Uterus (tissue), 4 donors: ENCODE measurements at places on chromosomes 5 and 9. TPM values are rescaled to one million over a fixed set of nuclear protein-coding genes. Genes with fewer than 3 reads are reported as not detected.

Gene SRP19
- 59.0 TPM for total RNA-seq

GRCh38 chr5:135843571-135844337, 9.3 kb downstream of the SLC25A48 start:
- no peak for DNase-seq

Gene MLANA
- total RNA-seq, result not detected

DNA sequence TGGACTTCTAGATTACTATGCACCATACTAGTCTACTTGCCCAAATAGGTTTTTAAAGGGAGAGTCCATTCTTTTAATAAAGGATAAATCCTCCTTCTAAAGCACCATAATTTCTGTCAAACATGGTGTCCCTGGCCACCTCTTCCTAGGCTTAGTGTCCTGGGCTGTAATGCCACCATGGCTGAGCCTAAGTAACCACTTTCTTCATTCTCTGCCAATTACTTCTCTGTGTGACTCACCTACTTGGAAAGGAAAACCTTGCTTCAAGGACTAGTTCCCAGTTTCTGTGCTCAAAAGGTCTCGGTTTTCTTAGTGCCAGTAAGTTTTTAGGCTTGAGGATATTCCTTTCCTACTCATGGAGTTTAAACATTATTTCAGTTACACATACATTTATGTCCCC, 273.4 kb downstream of the DENND1A start:
- no peak for DNase-seq

GRCh38 chr5:122937914-122938313, 92.5 kb downstream of the SNX24 start:
- no peak for DNase-seq

GRCh38 chr9:105052346-105052745, 124.4 kb upstream of the ABCA1 start:
- no peak for DNase-seq

Gene PCDHGA10
- total RNA-seq, result 11.2 TPM

- no peak for DNase-seq
Observed at GRCh38 chr5:73214306-73214705, 41.3 kb downstream of the TMEM174 start.

DNA sequence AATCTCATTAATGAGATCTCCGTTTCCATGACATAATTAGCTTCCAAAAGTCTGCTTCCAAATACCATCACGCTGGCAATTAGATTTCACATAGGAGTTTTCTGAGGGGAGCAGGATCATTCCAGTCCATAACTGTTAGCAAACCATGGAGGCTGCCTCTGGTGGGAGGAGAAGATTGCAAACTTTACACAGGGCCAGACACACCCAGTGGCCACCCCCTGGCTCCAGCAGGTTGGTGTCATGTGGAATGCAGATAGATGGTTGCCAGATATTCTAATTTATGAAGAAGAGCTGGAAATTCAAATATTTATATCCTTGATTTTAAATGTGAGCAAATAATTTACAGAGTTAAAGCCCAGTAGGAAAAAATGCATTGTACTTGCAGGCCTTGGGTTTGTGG, 164.2 kb downstream of the ICE1 start:
- DNase-seq, result no peak

GRCh38 chr9:79257790-79258351, 313.9 kb upstream of the TLE4 start:
- DNase-seq, result no peak

Gene HAND1
- not detected for total RNA-seq

- DNase-seq, result no peak
Observed at GRCh38 chr5:76863001-76863400, 13.2 kb downstream of the S100Z start.

DNA sequence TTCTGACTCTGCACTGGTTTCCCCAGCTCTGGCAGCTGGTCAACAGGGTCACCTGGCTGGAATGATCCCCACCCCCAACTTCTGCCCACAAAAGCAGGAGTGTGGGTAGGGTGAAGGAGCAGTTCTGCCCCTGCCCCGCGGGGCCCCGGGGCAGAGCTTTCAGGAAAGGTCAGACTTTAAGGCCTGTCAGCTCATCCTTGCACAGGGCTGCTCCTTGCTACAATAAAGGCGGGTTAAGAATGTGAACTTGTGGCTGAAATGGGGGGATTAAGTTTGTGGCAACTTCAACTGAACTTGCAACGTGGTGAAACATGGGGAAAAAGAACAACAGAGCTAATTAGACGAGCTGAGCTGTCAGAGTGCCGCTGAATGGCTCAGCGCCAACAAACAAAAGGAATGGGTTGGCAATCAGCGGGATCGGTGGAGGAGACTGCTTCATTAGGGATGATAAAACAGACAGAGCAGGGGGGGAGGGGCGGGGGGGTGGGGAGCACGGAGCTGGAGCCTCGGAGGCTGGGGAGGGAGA, 50.8 kb downstream of the CRB2 start:
- no peak for DNase-seq
